ENCODE measurements at places on chromosomes 7 and 10.
A peak's percentile ranks its signal among the peaks of the same experiment; 100 is the strongest.

GRCh38 chr7:141462958-141463357 is 88.3 kb upstream of the AGK start:
- no peak for DNase-seq

DNA sequence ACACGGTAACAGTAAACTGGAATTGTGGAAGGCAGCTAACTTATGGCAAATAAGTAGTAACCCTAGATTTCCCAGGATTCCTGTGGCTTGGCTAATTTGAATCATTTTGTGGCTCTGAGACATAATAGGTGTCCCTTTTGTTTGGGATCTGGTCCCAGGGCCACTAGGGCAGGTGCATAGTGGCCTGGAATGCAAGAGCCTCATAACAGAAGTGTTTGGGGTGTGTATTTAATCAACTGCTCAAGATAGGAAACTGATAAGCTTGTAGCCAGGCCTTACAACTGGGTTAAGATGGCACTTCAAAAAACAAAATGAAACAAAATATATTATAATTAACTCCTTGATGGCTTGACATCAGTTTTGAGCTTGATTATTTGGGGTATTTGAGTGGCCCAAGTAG is 541.8 kb downstream of the ETV1 start:
- DNase-seq, result no peak

DNA sequence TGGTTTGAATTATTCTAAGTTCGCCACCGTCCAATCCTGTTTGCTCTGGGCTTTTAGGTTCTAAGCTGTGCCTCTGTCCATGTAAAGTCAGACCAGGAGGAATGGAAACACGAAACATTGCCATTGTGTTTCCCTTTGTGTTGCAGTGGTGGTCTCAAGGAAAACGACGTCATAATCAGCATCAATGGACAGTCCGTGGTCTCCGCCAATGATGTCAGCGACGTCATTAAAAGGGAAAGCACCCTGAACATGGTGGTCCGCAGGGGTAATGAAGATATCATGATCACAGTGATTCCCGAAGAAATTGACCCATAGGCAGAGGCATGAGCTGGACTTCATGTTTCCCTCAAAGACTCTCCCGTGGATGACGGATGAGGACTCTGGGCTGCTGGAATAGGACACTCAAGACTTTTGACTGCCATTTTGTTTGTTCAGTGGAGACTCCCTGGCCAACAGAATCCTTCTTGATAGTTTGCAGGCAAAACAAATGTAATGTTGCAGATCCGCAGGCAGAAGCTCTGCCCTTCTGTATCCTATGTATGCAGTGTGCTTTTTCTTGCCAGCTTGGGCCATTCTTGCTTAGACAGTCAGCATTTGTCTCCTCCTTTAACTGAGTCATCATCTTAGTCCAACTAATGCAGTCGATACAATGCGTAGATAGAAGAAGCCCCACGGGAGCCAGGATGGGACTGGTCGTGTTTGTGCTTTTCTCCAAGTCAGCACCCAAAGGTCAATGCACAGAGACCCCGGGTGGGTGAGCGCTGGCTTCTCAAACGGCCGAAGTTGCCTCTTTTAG is 46.3 kb upstream of the DMBT1 start:
- no peak for DNase-seq

GRCh38 chr7:155580367-155580766 is 34.0 kb upstream of the CNPY1 start:
- DNase-seq, result peak; percentile 27

DNA sequence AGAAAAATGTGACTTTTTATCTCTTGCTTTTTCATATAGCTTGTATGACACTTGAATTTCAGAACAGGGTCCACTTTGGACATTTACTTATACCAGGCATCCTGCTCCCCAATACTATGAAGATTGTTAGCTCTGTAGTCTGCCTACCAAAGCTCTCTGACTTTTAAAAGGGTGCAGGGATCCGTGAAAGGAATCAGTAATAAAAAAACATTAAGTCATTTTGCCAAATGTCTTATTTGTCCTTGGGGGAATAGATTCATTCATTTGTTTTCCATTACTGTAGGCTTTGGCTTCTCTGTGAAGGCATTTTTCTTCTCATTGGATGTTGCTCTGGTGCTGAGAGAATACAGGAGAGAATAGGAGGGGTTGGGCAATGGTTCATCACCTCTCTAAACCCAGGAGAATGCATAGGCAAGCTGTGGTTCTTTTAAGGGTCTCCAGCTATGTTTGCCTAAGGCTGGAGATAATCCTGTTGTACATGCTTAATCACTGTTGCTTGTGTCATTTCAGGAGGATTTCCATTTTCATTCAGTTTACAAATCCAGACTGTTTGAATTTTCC is 103.5 kb downstream of the SRI start:
- no peak for DNase-seq

GRCh38 chr10:71838264-71839211 is 12.5 kb downstream of the PSAP start:
- DNase-seq, result no peak

GRCh38 chr10:24039897-24040296 is 169.0 kb upstream of the KIAA1217 start:
- no peak for DNase-seq

DNA sequence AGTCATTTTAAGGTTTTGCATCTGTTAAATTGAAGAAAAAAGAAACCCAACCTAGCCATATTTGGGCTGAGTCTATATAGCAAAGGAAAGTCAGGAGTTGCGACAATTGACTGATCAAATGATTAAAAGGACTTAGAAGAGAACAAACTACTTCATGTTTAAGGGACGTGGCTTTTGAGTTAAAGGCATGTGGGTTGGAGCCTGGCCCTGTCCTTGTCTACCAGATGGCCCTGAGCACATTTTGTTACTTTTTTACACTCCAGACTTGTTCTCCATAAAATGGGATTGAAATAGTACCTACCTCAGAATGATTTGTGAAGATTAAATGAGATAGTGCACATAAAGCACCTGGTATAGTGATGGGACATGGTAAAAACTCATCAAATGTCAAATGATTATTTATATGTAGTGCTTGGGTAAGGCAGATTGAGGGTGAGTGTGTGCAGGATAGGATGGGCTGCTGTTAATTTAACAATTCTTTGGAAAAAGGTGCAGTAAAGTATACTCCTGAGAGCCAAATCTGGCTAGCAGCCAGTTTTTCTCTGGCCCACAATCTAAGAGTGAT is 168.3 kb downstream of the KIF20B start:
- no peak for DNase-seq

- DNase-seq, result no peak
Measured at GRCh38 chr7:92421676-92422435, 25.4 kb upstream of the GATAD1 start.

DNA sequence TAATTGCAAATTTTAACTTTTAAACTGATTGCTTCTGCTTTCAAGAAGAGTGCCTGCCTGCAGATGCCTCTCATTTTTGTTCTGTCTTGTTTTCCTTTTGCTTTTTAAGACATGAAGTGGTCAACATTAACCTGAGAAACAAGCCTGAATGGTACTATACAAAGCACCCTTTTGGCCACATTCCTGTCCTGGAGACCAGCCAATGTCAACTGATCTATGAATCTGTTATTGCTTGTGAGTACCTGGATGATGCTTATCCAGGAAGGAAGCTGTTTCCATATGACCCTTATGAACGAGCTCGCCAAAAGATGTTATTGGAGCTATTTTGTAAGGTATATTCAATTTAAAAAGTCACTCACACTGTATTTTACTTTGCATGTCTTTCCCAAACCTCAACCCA is 8.8 kb downstream of the GSTO2 start:
- DNase-seq, result no peak

DNA sequence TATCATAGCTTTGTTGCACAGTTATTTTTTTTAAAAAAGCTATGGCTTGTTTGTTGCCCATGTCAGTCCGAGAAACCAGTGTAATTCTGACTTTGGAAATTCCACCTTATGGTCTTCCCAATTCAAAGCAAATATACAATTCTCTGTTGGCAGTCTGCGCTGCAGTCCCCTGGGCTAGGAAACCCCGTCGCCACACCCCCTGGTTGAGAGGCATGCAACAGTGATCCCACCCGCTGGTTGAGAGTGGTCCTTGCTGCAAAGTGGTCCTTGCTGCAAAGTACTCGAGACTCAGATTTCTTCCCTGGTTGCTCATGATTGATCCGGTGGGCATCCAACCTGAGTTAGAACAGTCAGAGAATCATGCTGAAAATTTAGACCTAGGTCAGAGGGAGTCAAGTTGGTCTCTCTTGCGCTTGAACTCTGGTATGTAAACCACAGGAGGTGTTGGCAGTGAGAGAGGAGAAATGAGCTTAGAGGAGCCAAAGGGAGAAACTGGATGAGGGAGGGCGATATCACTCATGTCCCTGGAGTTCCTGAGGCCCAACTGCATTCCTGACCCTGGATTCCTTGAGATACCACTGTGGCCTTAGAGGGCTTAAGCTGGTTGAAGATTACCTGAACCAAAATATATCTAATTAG is 45.0 kb upstream of the STK17A start:
- no peak for DNase-seq

DNA sequence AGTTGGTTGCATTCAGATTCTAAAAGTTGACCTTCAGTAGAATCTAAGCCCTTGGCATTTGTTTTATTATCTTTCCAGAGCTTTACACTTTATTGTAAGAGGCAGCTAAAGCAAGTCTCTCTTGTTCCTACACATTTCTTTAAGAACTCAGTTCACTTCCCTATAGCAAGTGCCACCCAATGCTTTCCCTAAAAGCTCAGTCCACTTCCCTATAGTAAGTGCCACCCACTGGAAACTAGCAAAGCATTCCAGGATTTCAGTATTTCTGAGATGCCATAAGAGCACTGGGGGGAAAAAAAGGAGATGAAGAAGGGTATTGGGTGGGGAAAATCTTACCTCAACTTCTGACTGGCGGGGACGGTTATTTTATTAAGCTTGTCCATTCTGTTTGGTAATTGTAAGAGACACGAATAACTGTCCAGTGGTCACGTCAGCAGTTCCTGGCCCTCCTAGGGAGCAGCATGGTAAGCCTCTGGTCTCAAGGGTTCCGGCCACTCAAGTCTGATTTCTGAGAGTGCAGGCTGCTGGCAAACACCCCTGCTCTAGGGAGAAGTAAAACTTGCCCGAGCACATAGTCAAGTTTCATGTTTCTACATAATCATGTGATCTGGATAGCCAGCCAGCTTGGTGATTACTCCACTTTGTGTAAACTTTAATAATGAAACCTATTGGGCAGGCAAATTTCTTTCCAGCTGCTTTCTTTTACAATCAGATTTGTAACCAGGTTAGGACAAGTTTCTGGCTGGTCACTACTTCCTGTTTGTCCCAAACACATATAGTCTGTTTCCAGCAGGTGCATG is at the start of gene BLNK:
BLNK (minus strand) TSS at position 554 of the 800 bp plus-strand sequence; CDS start at position 383, 171 bp downstream.
- DNase-seq, result no peak

- DNase-seq, result no peak
Measured at GRCh38 chr7:101823096-101823495, 5.7 kb downstream of the CUX1 start.

DNA sequence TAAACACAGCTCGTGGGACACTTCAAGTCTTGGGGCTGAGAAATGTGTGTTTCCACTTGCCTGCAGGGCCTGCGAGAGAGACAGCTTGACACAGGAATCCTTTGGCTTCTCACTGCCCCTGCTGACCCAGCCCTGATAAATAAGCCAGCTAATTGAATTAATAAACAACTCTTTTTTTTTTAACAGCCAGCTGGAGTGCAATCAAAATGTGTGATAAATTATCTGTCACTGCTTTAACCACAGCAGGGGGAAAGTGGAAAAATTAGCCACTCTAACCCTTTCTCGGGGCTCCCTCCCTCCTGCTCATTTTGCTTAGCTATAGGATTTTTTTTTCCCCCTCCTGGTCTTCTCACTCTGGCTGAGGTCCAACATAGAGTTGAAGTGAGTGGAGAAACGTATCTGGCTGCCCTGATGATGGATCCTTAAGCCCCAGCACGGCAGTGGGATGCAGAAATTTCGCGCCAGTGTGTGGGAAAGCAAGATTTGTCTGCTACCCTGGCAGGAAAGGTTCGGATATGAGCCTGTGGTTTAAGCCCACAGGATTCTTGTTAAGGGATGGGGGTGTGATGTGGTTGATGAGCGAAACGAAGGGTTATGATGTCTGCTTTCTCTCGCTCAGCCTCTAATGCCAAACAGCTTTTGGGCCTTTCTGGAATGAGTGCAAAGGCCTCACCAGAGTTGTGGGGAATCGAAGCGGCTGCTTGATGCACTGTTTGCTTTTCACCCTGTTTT is 173.8 kb downstream of the TRIL start:
- no peak for DNase-seq

- no peak for DNase-seq
Measured at GRCh38 chr10:75755528-75755927, 324.1 kb downstream of the LRMDA start.

GRCh38 chr7:158128572-158128971 is 459.1 kb downstream of the PTPRN2 start:
- no peak for DNase-seq

- DNase-seq, result no peak
Measured at GRCh38 chr7:77338883-77339629, 77.1 kb downstream of the GSAP start.

- no peak for DNase-seq
Measured at GRCh38 chr7:27349621-27350020, 107.0 kb downstream of the EVX1 start.

- DNase-seq, result no peak
Measured at GRCh38 chr10:89679986-89680385, 21.4 kb upstream of the KIF20B start.

- no peak for DNase-seq
Measured at GRCh38 chr7:65809982-65810288, 62.9 kb upstream of the VKORC1L1 start.

GRCh38 chr10:96266118-96266770 is 5.1 kb downstream of the BLNK start:
- DNase-seq, result no peak

GRCh38 chr7:20183086-20183485 is 34.1 kb downstream of the MACC1 start:
- DNase-seq, result no peak

DNA sequence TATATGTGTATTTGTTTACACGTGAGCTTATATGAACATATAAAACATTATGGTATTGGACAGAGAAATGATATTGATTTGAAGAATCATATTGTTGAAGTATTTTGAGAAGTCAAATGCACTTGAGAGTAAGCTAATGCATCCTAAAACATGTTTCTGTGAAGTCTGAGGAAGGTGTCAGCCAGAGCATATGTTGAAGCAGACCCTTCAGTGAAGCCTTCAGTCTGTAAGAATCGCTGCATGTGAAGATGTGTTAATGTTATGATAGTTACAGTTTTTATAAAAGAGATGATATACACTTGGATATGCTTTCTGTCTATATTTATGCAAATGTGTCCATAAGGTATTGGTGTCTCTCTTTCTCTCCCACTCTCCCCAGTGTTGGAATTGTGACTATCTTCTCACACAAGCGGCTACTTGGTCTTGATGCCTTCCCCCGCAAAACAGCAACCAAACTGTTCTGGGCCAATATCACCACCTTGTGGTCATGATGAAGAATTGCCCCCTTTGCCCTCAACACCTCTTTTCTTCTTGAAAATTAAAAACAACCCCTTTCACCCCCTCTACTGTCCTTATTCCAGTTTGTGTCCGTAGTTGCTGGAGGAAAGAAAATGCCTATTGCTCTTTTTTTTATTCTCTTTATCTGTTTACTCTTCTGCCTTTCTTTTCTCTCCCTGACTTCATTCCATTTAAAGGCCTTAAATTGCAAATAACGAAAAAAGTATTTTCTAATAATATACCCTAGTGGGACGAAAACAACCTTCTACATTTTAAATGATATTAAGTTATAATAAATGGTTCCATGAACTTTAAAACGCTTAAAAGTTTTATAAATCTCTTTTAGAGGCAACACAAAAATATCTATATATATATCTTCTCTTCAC is 64.9 kb downstream of the IKZF1 start:
- DNase-seq, result peak; percentile 45

GRCh38 chr7:155260498-155260872 is 37.2 kb upstream of the INSIG1 start:
- DNase-seq, result no peak

- DNase-seq, result no peak
Measured at GRCh38 chr7:131067220-131067619, 260.5 kb upstream of the MKLN1 start.

- DNase-seq, result no peak
Measured at GRCh38 chr10:37534166-37534565, 323.2 kb downstream of the ZNF248 start.

All from stimulated activated CD4-positive, alpha-beta T cell treated with anti-CD3 and anti-CD28 coated beads, Interleukin-4, amount 100 ng/mL, for 4 hours (primary cell).